ENCODE measurements at places on chromosomes 5 and 9. TPM values are rescaled to one million over a fixed set of nuclear protein-coding genes. Genes with fewer than 3 reads are reported as not detected.

- DNase-seq = peak; percentile 67
These were observed 76.9 kb downstream of the CDH6 start for GRCh38 chr5:31270396-31270795.

- DNase-seq = no peak
These were observed 57.6 kb downstream of the RAPGEF1 start for GRCh38 chr9:131682261-131682660.

DNA sequence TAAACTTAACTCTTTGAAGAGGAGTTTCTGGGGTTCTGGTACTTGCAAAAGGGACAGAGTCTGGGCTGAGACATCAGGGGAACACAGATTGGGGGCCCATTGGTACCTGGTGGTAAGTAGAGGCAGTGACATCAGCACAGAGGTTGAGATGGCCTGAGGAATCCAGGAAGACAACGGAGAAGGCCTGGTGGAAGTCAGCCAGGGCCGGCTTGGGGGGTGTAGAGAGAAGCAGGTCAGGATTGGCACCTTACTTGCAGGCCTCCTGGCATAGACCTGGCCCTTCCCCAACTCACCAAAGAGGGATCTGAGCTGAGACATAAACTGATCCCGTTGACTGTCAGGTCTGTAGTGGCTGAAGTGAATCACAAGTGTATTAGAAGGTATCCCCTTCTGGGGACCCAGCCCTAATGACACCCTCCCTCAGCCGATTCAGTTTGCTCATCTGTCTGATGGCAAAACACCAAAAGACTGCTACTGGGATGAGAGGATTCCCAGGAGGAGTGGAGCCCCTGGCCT, 5.5 kb downstream of the NOL6 start:
- DNase-seq = no peak

- no peak for DNase-seq
These were observed 918.9 kb downstream of the DTWD2 start for GRCh38 chr5:118069452-118069851.

The SPINK4 gene
- total RNA-seq = not detected

DNA sequence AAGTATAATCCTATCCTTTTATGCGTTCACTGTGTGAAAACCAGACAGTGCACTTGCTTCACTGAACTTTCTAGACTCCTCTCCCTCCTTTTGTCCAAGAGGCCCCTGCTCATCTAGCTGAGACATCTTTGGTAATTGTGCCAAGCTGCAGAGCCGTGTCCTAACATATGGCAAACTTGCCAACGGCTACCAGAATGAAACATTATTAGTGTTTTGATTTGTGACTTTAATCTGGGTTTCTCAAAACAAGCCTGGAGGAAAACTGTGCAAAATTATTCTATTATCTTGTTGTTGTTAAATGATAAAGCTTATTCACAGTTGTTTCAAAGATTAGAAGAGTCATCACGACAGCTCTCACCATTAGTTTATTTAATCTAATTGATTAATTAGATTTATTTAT, 79.0 kb upstream of the RETREG1 start:
- no peak for DNase-seq

Measured in SK-MEL-5 (cell line).